ENCODE measurements at places on chromosomes 13 and 19.

DNA sequence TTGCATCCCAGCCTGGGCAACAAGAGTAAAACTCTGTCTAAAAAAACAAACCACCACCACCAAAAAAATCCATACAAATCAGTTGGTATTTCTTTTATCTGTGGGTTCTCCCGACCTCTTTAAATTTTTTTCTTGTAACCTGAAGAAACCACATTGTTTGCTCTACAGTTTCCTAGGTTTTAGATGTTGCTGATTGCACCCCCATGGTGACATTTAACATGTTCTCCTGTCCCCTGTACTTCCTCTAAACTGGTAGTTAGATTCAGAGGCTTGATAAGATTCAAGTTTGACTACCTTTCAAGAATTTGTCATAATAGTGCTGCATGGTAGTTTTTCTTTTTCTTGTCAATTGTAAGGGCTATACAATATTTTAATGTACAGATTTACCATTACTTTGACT lies 24.0 kb downstream of the ALG5 start:
- DNase-seq: no peak

- peak; percentile 74 for DNase-seq
These were observed at the start of gene BRSK1 for GRCh38 chr19:55283548-55284377. Gene BRSK1 (plus strand): TSS chr19:55283997. CDS start chr19:55284443, 446 bp downstream.

DNA sequence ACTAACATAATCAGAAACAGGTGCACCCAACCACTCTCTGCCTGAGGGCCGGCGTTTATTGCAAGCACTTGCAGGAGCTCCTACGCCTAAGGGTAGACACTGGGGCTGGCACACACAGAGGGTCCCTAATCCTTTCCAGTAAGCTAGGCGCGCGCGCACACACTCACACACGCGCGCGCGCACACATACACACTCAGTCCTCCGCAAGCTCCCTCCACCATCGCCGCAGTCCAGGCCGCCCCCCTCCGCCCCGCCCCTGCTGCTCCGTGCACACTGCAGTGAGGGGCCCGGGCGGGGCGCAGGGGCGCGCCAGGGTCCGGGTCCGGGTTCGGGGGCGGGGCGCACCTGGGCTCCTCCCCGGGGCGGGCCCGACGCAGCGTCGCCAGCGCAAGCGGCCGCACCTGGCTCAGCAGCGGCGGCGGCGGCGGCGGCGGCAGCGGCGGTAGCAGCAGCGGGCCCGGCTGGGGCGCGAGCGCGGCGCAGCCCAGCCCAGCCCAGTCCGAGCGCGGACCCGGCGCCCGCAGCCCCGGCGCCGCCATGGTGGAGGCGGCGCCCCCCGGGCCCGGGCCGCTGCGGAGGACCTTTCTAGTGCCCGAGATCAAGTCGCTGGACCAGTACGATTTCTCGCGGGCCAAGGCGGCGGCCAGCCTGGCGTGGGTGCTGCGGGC lies at the start of gene CAMSAP3:
TSS of gene CAMSAP3 (plus strand) at position 398 of the 668 bp plus-strand sequence. CDS start at position 538, 140 bp downstream.
- peak; percentile 74 for DNase-seq

DNA sequence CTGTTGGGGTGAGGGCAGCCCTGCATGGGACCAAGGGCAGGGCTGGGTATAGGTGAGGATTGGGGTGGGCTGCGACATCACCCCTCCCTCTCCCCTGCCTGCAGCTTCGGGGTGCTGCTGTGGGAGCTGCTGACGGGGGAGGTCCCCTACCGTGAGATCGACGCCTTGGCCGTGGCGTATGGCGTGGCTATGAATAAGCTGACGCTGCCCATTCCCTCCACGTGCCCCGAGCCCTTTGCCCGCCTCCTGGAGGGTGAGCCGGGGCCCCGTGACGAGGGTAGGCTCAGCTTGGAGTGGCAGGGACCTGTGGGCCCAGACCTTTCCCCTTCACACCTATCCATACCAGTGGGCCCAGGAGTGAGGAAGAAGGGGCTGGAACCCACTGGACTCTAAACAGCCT lies 13.2 kb downstream of the MAP3K10 start:
- no peak for DNase-seq

DNA sequence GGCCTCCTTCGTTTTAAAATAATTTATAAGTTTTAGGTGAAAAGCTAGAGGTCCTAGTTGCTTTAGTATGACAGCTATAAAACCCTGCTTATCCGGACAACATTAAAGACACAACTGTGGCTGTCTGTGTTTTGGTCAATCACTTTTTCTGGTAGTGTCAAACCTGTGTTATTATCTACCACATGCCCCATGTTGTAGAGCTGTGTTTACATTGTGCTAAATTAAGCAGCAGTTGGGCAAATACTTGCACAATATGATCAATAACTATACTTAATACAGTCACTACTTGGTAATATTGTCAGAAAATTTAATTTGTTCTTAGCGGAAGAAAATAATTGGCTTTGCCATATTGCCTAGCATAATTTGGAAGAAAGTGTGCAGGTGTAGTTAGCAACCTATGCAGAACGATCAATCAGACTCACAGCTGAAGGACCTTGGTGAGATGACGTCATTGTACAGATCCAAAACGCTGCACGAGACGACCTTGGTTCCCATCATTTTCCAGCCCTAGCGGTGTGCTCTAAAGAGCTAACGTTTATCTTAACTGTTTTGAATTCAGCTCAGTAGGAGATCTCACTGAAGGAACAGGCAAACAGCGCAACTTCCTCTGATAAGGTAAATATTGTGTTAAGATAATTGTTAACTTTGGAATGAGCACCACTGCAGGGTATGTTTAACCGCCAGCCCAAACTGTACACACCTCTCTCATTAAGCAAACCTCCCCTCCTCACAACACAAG lies 476.6 kb downstream of the IRS2 start:
- DNase-seq: peak; percentile 88

- no peak for DNase-seq
These were observed 35.2 kb downstream of the ZNF136 start for GRCh38 chr19:12198136-12198535.

GRCh38 chr19:4844348-4845179 lies 13.1 kb upstream of the TICAM1 start:
- no peak for DNase-seq

- no peak for DNase-seq
These were observed 7.3 kb upstream of the SLC7A9 start for GRCh38 chr19:32876919-32877285.

DNA sequence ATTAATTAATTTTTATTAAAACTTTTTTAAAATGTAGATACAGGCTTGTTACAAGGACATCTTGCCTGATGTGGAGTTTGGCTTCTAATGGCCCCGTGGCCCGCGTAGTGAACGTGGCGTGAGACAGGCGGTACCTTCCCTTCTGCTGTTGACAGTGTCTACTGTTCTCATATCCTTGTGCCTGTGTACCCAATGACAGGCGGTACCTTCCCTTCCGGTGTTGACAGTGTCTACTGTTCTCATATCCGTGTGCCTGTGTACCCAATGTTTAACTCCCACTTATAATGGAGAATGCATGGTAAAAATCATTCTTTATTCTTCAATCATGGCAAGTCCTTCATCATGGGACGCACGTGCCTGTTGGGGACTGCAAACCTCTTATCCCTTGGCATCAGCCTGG lies 79.1 kb upstream of the ZNF835 start:
- DNase-seq: no peak

DNA sequence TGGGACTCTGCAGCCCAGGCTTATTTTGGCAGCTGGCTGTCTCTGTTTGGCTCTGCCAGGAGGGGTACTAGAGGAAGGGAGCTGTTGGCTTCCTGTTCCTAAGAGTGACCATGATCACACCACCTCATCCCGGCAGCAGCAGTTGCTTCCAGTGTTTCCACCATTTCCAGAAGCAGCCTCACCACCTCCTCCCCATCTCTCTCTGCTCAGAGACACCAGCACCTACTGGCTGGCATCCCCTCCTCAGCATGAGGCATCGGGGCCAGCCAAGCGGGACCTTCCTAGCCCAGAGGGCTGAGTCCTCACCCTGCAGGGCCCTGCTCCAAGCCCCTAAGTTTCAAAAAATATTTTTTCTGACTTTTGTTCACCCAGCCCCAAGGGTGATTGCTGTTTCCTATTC lies 59.0 kb downstream of the NUFIP1 start:
- no peak for DNase-seq

DNA sequence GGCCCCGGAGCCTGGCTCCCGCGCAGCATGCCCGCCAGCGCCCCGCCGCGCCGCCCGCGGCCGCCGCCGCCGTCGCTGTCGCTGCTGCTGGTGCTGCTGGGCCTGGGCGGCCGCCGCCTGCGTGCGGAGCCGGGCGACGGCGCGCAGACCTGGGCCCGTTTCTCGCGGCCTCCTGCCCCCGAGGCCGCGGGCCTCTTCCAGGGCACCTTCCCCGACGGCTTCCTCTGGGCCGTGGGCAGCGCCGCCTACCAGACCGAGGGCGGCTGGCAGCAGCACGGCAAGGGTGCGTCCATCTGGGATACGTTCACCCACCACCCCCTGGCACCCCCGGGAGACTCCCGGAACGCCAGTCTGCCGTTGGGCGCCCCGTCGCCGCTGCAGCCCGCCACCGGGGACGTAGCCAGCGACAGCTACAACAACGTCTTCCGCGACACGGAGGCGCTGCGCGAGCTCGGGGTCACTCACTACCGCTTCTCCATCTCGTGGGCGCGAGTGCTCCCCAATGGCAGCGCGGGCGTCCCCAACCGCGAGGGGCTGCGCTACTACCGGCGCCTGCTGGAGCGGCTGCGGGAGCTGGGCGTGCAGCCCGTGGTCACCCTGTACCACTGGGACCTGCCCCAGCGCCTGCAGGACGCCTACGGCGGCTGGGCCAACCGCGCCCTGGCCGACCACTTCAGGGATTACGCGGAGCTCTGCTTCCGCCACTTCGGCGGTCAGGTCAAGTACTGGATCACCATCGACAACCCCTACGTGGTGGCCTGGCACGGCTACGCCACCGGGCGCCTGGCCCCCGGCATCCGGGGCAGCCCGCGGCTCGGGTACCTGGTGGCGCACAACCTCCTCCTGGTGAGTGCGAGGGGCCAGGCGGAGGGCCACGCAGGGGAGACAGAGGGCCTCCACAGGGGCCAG lies at the start of gene KL:
TSS of gene KL (plus strand) at position 10 of the 909 bp plus-strand sequence. CDS start at position 28, 18 bp downstream.
- DNase-seq: peak; percentile 8

- no peak for DNase-seq
These were observed 2.8 kb downstream of the SWSAP1 start for GRCh38 chr19:11377237-11377636.

- DNase-seq: no peak
These were observed 10.0 kb downstream of the CAMSAP3 start for GRCh38 chr19:7605490-7606222.

- DNase-seq: no peak
These were observed 6.7 kb downstream of the KLK14 start for GRCh38 chr19:51075998-51076397.

DNA sequence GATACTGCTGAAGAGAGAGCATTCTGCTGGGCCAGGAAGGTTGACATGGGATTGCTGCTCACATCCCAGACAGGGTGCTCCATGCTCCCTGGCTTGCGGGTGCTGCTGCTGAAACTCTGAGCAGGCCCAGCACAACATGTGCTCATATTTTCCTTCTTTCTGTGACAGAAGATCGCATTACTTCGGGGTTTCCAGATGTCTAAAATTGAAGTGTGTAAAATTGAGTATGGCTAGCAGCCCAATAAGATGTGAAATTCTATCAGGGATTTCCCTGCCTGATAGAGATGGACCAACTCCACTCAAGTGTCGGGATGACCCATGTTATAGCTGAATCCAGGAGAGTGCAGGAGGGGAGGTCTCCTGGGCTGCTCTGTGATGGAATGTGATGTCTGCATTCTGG lies 55.6 kb upstream of the KL start:
- DNase-seq: no peak

- no peak for DNase-seq
These were observed 360.0 kb downstream of the DCT start for GRCh38 chr13:94119360-94119936.

- DNase-seq: no peak
These were observed 332.6 kb downstream of the SLITRK1 start for GRCh38 chr13:83549671-83550070.

- peak; percentile 38 for DNase-seq
These were observed 11.3 kb downstream of the EPS8L1 start for GRCh38 chr19:55086730-55087541.

GRCh38 chr19:3135961-3136683 lies at the start of gene GNA15:
Gene GNA15 (plus strand): TSS chr19:3136033. CDS start chr19:3136451, 418 bp downstream.
- no peak for DNase-seq

GRCh38 chr13:110531100-110531499 lies 30.4 kb downstream of the RAB20 start:
- DNase-seq: no peak

DNA sequence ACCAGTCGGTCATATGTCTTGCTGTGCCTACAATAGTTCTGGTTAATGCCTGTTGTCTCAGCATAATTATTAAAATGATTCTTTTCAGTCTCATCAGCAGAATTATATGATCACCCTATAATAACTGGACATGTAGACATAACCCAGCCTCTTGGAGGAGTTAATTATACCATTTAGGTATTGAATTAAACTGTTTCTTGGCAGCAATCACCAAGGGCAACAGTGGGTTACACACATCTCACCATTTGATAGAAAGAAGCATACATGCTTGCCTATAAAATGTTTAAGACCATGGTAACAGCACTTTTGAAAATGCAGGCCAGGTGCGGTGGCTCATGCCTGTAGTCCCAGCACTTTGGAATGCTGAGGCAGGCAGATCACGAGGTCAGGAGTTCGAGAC lies 184.6 kb downstream of the RGCC start:
- DNase-seq: no peak

DNA sequence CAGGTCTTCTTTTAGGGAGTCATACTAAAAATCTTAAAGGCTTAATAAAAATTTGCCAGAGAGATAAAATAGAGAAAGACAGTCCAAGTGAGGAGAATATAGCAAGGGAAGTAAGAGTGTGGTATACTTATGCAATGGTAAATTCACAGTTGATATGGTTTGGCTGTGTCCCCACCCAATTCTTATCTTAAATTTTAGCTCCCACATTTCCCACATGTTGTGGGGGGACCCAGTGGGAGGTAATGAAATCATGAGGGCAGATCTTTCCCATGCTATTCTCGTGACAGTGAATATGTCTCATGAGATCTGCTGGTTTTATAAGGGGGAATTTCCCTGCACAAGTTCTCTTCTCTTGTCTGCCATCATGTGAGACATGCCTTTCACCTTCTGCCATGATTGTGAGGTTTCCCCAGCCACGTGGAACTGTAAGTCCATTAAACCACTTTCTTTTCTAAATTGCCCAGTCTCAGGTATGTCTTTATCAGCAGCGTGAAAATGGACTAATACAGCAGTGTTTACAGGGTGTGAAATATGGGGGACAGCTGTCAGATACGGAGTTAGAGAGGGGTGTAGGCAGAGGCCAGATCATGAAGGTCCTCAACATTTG lies 115.4 kb downstream of the UGGT2 start:
- DNase-seq: no peak

GRCh38 chr19:12450844-12451243 lies 10.0 kb upstream of the ZNF443 start:
- DNase-seq: no peak

DNA sequence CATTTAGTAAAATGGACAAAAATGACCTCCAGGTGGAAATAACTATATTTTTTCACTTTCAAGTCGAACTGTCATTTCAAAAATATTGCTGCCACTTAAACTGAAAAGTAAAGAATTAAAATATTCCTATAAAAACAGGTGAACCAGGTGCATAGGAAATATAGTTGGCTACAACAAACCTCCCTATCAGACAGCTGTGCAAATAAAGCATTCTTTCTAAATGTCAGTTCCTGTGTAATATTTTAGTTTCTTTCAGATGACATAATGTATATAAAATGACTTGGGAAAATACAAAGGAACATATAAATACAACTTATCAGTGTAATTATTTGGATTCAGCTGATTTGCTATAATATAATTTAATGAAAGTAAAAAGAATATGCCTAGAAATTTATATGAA lies 403.5 kb upstream of the GPC6 start:
- peak; percentile 10 for DNase-seq

Measured in NCI-H774 (cell line).